ENCODE measurements at places on chromosomes 6 and 20.

GRCh38 chr20:6680854-6681253, 86.6 kb upstream of the BMP2 start:
- DNase-seq: no peak

DNA sequence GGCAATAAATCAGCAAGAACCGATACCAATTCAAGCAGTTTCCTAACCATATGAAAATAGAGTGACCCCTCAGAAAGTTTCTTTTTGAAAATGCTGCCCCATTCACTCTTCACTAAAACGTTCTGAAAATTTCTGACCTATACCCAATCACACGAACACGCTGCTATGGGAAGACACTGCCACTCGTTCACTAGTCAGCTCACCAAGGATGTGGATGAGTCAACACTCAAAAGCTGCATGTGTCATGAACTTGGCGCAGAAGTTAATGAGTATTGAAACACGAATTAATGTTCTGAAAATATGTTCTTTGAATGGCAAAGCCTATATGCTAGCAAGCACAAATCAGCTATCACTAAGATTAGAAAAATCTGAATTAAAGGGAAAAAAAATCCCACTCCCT, 84.2 kb downstream of the PREP start:
- DNase-seq: no peak

GRCh38 chr20:43306837-43307236, 117.1 kb upstream of the PTPRT start:
- DNase-seq: no peak

DNA sequence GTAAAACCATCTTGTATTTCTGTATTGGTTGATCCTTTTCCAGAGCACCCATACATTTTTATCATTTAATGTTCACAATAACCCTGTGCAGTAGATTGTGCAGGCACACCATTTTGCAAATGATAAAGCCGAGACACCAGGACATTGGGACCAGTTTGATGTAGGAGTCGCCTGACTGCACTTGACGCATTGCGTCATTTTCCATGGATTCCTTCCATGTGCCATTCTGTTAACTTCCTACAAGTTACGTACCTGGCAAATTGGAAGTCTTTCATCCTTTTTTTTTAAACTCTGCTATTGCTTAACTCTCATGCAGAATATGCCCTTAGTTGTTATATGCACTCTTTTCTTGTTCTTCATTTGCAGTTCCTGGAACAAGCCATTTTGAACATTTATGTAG, 43.0 kb downstream of the PRPH2 start:
- DNase-seq: no peak

DNA sequence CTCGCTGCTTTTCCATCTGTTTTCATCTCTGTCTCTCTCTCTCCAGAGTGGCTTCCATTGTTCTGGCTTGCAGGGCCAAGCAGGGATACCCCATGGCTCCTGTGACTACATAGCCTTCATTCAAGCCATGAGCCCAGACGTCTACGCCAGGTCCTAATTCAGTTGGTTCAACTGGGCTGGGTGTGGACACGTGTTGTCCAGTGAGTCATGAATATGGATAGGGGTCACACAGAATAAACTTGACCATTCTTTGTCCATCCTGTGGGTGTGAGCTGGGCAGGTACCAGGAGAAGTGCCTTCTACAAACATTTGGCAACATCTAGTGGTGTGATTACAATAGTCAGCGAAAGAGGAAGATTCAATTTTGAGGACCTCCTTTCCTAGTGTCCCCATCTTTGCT, 96.9 kb upstream of the ARMC2 start:
- DNase-seq: no peak

DNA sequence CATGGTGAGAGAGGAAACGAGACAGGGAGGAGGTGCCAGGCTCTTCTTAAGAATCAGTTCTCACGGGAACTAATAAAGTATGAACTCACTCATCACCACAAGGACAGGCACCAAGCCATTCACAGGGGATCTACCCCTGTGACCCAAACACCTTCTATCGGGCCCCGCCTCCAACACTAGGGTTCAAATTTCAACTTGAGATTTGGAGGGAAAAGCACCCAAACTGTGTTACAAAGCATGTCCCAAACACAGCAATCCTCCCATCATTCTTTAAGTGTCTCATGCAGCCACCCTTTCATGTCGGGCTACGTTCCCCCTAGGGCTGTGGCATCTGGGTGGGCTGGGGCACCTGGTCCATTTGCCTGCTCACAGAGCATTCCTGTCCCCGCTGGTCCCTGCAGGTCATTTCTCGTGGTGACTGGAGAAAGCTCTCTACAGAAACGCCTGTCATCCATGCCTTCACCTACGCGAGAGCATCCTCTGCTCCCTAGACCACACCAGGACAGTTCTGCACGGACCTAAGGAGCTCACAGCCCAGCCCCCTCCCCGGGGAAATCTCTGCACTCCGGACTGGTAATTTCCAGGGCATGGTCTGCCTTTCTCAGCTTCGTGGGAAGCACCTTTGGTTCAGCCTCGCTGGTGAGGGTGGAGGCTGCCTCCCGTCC, 79.6 kb downstream of the TTLL2 start:
- no peak for DNase-seq

- DNase-seq: no peak
Observed at GRCh38 chr20:32191873-32192272, 15.7 kb downstream of the PLAGL2 start.

Data from SK-N-SH (cell line).